GM18507 (cell line): ENCODE measurements at places on chromosomes 11 and 22.

GRCh38 chr11:96054870-96055705 is 131.2 kb upstream of the MTMR2 start:
- no peak for DNase-seq

DNA sequence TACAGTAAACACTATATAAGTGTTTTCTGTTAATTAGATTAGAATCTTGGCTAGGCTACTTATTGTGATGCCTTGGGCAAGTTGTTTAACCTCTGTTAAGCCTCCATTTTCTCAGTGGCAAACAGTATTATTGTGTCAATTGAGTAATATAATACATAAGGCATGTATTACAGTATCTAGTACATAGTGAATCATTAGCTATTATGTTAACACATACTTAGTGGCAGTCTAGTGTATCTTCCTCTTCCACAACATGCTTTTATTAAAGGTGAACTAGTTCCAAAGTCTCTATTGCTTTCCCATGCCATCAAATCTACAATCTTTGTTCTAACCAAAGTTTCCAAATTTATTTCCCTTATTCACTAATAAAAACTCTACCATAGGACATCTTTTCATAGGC is 200.9 kb downstream of the SOX6 start:
- no peak for DNase-seq

DNA sequence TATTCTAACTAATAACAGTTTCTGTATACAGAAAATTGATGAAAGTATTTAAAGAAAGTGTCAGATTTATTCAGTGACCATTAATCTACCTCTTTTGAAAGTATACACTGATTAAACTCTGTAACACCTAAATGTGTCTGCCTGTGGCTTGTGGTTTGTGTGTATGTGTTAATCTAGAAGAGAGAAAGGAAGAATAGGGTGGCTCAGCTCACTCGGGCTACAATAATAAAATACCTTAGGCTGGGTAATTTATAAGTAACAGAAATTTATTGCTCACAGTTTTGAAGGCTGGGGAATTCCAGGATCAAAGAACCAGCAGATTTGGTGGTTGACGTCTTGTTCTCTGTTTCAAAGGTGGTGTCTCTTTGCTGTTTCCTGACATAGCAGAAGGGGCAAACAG is 13.6 kb upstream of the OR5AS1 start:
- no peak for DNase-seq

- DNase-seq, result no peak
These were observed 36.5 kb upstream of the ANKK1 start for GRCh38 chr11:113351068-113351450.
